ENCODE measurements at places on chromosomes 5 and 9. TPM values are rescaled to one million over a fixed set of nuclear protein-coding genes. Genes with fewer than 3 reads are reported as not detected.

DNA sequence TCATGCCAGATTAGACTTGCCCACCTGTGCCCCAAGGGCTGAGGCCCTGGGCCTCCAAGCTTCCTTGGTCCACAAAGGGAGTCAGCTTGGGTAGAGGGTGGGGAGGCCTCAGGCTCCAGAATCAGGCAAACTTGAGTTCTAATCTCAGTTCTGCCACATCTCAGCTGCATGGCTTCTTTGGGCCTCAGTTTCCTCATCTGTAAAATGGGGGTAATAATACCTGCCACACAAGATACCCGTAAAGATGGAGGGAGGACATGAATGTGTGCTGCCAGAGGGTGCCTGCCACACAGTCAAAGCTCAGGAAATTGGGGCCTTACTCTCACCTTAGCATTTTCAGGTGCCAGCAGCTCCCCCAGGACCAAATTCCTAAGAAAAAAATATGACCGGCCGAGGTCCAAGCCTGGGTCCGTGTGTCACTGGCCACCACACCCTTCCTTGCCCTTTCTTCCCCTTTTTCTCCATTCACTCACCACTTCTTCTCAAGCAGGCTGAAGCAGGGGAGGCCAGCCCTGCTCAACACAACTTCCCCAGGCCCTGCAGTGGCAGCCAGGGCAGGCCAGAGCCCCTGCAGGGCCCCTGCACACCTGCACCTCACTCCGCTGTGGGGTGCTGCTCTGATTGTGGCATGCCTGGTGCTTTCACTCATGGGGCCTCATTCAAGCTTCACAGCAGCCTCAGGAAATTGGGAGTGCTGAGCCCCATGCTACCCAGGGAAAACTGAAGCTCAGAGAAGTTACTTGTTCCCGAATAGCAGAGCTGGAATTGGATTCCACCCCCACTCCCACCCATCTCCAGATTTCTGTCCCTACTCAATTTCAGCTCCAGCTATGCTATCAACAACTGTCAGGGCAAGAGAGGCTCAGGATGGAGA is 3.9 kb downstream of the RGS14 start:
- H3K4me3 ChIP-seq: no peak overlapping the region
- H3K36me3 ChIP-seq: no peaks in the 10 kb centered on the region
- no peak for DNase-seq
- H3K27me3 ChIP-seq: no peaks in the 10 kb centered on the region
- H3K4me1 ChIP-seq: peaks cover 8% of the 10 kb centered on the region
- H3K27ac ChIP-seq: no peak overlapping the region

GRCh38 chr5:1017691-1018455 is 9.3 kb downstream of the NKD2 start:
- no peaks in the 10 kb centered on the region for H3K4me1 ChIP-seq
- DNase-seq: no peak
- no peaks in the 10 kb centered on the region for H3K36me3 ChIP-seq
- H3K27me3 ChIP-seq: no peaks in the 10 kb centered on the region

DNA sequence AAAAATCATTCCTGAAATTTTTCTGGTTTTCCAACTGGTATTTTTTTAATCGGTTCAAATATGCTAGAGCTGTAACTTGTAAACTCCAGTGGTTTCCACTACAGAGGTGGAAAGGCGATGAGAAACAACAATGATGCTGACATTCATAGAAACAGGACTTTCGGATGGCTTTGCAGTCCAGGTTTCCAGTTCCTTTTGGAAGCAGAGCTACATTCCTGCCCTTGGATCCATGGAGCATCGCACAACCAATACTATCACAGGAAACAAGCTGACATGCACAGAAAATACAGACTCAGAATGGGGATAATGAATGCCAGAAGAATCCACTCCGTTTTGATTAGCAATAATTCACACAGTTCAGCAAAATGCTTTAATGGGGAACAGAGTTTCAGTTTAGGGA is 140.0 kb downstream of the EPB41L4A start:
- no peaks in the 10 kb centered on the region for H3K4me1 ChIP-seq
- no peaks in the 10 kb centered on the region for H3K27me3 ChIP-seq
- no peak for DNase-seq
- no peaks in the 10 kb centered on the region for H3K36me3 ChIP-seq
- no peak overlapping the region for H3K4me3 ChIP-seq

DNA sequence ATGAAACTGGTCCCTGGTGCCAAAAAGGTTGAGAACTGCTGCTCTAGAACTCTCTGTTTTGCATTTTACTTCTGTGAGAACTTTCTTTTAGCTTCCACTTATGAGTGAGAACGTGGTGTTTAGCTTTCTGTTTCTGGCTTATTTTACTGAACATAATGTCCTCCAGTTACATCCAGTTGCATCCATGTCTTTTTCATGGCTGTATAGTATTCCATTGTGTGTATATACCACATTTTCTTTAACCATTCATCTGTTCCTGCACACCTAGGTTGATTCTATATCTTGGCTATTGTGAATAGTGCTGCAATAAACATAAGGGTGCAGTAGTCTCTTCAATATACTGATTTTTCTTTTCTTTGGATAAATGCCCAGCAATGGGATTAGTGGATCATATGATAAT is 165.7 kb downstream of the NPR3 start:
- no peak overlapping the region for H3K27ac ChIP-seq
- no peaks in the 10 kb centered on the region for H3K36me3 ChIP-seq
- H3K27me3 ChIP-seq: no peaks in the 10 kb centered on the region
- no peaks in the 10 kb centered on the region for H3K4me1 ChIP-seq
- no peak overlapping the region for H3K4me3 ChIP-seq

- H3K4me1 ChIP-seq: peaks cover 6% of the 10 kb centered on the region
- H3K36me3 ChIP-seq: no peaks in the 10 kb centered on the region
- DNase-seq: no peak
Observed at GRCh38 chr5:55853818-55854217, 2.7 kb downstream of the IL31RA start.

DNA sequence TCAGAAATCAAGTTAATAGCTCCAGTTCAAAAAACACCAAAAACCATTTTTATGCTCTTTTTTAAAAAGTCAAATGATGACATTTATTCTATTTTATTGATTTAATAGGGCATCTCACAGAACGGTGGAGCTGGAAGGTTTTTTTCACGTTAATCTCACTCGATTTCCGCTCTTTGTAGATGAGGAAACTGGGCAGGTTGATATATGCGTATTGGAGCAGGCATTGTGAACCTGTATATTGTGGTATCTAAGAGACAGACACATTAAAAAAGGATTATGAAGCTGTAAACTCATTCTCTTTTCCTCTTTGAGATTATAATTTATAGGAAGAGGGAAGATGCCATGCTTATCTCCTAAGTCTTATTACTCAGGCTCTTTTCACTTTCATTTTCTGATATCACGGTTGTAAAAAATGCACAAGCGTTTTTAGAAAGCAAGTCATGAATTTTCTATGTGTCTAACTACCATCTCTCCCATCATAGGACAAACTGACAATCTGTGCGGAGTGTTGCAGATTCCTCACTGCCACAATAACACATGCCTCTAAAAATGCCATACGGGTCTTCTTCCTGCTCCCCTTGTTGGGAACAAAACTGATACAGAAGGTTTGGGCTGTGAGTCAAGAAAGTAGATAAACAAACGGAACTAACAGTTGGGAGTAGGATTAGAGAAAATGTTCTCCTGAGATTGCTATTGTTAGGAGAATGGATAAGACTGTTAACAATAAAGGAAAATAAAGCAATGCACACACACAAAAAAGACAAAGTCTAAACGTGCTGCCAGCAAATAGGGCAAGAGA is 1997.7 kb downstream of the MAT2B start:
- no peak for DNase-seq
- H3K4me3 ChIP-seq: no peak overlapping the region
- no peak overlapping the region for H3K27ac ChIP-seq

DNA sequence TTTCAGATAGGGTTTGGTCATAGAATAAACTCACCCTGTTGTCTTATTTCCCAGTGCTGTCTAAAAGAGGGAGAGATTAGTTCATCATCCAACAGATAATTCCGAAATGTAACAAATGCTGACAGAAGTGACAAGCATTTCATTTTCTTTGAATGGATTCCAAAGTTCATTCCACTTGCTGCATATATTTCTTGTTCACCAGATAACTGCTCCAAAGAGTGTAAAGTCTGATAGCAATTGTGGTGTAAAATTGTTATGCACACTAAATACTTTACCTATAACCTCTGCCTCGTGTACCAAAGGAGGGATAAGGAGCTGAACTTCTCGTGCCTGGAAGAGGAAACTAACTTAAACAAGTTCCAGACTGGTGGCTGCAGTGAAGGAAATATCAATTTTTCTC is 290.0 kb upstream of the ADAMTSL1 start:
- H3K4me1 ChIP-seq: no peaks in the 10 kb centered on the region
- no peaks in the 10 kb centered on the region for H3K27me3 ChIP-seq
- DNase-seq: no peak
- no peak overlapping the region for H3K4me3 ChIP-seq
- H3K27ac ChIP-seq: no peak overlapping the region
- H3K36me3 ChIP-seq: no peaks in the 10 kb centered on the region

OBP2B gene
- not detected for polyA plus RNA-seq

GARIN3 gene
- not detected for polyA plus RNA-seq

PCDH12 gene
- 0.02 TPM for polyA plus RNA-seq

EPB41L4A gene
- 0.31 TPM for polyA plus RNA-seq

GRCh38 chr5:167511-167910 is 23.8 kb upstream of the LRRC14B start:
- H3K4me1 ChIP-seq: peaks cover 15% of the 10 kb centered on the region
- DNase-seq: no peak
- H3K36me3 ChIP-seq: no peaks in the 10 kb centered on the region
- H3K4me3 ChIP-seq: no peak overlapping the region
- no peaks in the 10 kb centered on the region for H3K27me3 ChIP-seq

CATSPER3 gene
- 0.37 TPM for polyA plus RNA-seq

DNA sequence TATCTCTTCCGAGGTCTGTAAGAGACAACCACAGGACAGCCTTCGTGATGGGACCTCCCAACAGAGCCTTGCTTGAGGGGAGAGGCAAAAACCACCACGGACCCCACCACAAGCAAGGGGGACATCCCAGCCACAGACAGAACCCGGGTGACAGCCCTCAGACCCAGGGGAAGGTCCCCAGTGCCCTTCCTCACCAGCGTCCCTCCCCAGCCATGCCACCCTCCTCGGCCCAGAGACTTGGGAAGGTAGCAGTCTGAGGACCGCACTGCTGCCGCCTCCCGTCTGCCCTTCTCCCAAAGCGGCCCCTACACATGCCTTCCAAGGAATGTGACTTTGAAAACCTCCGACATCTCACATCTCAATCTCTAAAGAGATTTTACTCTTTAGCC is 13.4 kb downstream of the IPPK start:
- H3K4me1 ChIP-seq: peaks cover 10% of the 10 kb centered on the region
- no peaks in the 10 kb centered on the region for H3K36me3 ChIP-seq
- H3K27ac ChIP-seq: no peak overlapping the region
- no peak for DNase-seq

GRCh38 chr5:170644501-170644900 is 139.0 kb upstream of the GABRP start:
- H3K4me1 ChIP-seq: no peaks in the 10 kb centered on the region
- H3K36me3 ChIP-seq: no peaks in the 10 kb centered on the region
- no peak overlapping the region for H3K4me3 ChIP-seq
- H3K27me3 ChIP-seq: no peaks in the 10 kb centered on the region

PLEKHG4B gene
- polyA plus RNA-seq: 0.21 TPM

DNA sequence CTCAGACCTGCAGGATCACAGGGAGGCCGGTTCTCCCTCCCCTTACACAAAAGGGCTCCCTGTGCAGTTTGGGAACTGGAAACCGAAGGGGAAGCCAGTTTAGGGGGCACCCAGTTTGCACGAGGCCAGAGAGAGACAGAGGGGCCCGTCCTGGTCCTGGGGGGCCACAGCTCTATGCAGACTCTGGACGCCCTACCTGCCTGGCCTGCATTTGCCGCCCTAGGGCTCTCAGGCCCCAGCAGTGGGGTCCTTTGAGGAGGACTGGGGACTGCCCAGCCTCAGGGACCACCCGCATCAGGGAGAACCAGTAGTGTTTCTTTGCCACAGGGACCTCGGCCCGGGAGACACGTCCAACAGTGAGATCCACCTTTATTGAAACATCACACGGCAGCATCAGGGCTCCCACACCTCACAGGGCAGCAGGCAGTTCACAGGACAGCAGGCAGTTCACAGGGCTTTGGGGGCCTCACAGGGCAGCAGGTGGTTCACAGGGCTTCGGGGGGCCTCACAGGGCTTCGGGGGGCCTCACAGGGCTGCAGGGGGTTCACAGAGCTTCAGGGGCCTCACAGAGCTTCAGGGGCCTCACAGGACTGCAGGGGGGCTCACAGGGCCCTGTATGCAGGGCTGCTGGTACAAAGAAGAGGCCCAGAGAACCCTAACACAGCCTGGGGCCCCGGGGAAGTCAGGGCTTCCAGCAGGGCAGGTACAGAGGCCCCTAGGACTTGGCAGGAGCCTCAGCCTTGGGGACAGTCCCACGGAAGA is 648 bp upstream of the NSMF start:
- no peaks in the 10 kb centered on the region for H3K36me3 ChIP-seq
- no peaks in the 10 kb centered on the region for H3K27me3 ChIP-seq
- peak overlapping the region; percentile 76 for H3K27ac ChIP-seq
- peaks cover 42% of the 10 kb centered on the region for H3K4me1 ChIP-seq

GRCh38 chr9:110592044-110592830 is 12.7 kb upstream of the SVEP1 start:
- H3K27me3 ChIP-seq: no peaks in the 10 kb centered on the region
- H3K4me1 ChIP-seq: no peaks in the 10 kb centered on the region
- H3K4me3 ChIP-seq: no peak overlapping the region
- no peak overlapping the region for H3K27ac ChIP-seq
- no peak for DNase-seq
- no peaks in the 10 kb centered on the region for H3K36me3 ChIP-seq

DNA sequence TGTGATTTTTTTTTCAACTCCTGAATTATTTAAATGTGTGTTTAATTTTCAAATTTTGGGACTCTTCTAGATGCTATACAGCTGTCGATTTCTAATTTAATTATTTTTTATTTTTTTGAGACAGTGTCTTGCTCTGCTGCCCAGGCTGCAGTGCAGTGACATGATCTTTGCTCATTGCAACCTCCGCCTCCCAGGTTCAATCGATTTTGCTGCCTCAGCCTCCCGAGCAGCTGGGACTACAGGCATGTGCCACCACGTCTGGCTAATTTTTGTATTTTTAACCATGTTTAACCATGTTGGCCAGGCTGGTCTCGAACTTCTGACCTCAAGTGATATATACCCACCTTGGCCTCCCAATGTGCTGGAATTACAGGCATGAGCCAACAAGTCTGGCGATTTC is 28.6 kb downstream of the CSNK1G3 start:
- no peak for DNase-seq
- H3K4me1 ChIP-seq: peaks cover 3% of the 10 kb centered on the region
- no peak overlapping the region for H3K4me3 ChIP-seq
- no peaks in the 10 kb centered on the region for H3K27me3 ChIP-seq
- H3K36me3 ChIP-seq: peaks cover 3% of the 10 kb centered on the region
- no peak overlapping the region for H3K27ac ChIP-seq

DNA sequence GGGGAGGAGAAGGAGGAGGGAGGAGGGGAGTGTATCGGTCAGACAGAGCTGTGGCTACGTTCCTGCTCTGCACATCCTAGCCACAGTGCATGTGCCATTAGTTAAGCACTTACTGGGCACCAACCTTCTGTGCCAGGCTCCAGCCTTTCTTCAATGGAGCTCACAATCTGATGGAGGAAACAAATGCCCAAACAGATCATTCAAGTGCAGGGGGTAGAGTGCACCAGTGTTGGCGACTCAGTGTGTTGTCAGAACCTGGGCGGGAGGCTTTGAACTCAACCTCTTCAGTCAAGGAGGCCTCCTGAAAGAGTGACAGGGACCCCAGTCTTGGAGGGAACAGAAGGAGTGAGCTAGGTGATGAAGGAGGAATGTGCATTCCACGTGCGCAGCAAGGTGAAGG is 51.9 kb upstream of the SHB start:
- H3K4me3 ChIP-seq: no peak overlapping the region
- H3K27ac ChIP-seq: no peak overlapping the region
- H3K4me1 ChIP-seq: peaks cover 11% of the 10 kb centered on the region
- no peak for DNase-seq
- H3K27me3 ChIP-seq: peaks cover 19% of the 10 kb centered on the region

KCNN2 gene
- polyA plus RNA-seq: not detected
